ENCODE measurements at places on chromosomes 3 and 15.

- peak; percentile 36 for DNase-seq
Measured at GRCh38 chr3:124281453-124282316, 289.8 kb upstream of the ROPN1 start.

DNA sequence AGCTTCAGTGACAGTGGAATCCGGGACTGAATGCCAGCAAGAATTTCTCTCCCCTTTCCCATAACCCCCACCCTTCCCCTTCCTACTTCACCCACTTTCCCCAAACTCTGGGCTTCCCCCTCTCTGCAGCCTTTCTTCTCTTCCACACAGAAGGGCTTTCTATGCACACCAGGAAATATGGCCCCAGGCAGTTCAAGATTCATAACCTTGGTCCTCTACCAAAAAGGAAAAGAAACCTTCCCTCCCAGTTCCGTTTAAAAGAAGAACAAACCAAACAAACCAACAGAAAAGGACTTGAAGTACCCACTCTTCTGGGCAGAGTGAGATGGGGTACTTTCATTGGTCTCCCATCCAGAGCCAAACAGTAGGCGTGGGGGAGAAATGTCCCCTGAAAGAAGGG is 68.8 kb upstream of the ABHD2 start:
- no peak for DNase-seq

- no peak for DNase-seq
Measured at GRCh38 chr3:40490916-40491315, 14.0 kb downstream of the ZNF619 start.

- DNase-seq: no peak
Measured at GRCh38 chr3:127351775-127352350, 64.0 kb upstream of the PRR20G start.

- no peak for DNase-seq
Measured at GRCh38 chr3:52210550-52211046, 12.6 kb downstream of the ALAS1 start.

- no peak for DNase-seq
Measured at GRCh38 chr15:88607951-88608350, 13.2 kb upstream of the AEN start.

All from astrocyte (in vitro differentiated cells and primary cell).